Trophoblast cell (in vitro differentiated cells and primary cell): ENCODE measurements at places on chromosomes 1 and 21.
A peak's percentile ranks its signal among the peaks of the same experiment; 100 is the strongest.

- DNase-seq: peak; percentile 85
Observed at GRCh38 chr1:229339520-229339919, 3.3 kb downstream of the CCSAP start.

DNA sequence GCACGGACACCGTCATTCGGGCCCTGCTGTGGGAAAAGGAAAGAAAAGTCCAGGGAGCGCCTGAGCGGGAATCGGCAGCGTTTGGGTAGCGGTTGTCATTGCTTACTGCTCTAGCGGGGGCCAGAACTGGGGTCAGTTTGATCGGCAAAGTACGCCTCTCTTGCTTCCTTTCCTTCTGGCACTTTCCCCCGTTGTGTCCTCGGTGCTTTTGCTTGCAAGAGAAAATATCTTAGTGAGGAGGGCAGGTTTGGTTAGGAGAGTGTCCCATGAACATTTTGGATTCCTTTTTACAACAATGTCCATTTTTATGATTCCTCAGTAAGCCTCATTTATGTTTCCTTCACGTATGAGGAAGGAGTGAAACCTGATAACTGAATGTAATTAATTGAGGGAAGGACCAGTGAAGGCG, 670 bp downstream of the ST3GAL3 start:
- no peak for DNase-seq

- DNase-seq: no peak
Observed at GRCh38 chr1:213584272-213584671, 403.5 kb upstream of the PROX1 start.

DNA sequence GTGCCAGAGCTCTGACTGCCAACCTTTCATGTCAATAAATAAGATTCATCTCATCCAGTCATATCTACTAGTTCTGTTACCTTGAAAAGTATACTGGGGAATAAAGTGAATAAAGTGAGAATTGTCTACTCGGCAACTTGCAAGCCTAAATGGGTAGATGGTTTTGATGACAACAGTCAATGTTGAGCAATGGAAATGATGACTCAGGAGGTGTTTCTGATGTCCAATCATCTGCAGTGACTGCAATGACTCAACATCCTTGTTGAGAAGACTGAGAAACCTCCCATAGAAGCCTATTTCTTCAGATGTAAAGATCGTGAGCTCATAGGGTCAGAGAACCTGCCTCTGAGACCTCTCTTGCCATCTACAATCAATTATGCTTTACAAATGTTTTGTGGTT, 276.4 kb downstream of the SPATA17 start:
- peak; percentile 76 for DNase-seq

DNA sequence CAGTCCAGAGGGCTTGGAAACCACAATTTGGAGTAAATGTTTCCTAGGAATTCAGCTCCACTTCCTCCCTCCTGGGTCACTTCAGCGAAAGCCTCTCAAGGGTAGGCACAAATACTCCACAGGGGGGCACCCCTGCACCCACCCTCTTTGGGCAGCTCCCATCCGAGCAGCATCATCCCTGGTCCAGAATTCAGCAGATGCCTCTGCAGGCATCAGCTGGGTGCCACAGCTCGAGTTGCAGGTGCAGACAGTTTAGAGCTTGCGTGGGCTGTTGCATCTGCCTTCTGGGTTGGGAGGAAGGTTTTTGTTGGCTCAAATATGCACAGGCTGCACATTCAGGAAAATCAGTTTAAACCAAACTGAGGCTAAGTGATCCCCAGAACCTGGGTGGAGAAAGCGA, 25.0 kb downstream of the KANK4 start:
- peak; percentile 44 for DNase-seq

GRCh38 chr1:111515291-111516004, 12.0 kb upstream of the ADORA3 start:
- DNase-seq: no peak

DNA sequence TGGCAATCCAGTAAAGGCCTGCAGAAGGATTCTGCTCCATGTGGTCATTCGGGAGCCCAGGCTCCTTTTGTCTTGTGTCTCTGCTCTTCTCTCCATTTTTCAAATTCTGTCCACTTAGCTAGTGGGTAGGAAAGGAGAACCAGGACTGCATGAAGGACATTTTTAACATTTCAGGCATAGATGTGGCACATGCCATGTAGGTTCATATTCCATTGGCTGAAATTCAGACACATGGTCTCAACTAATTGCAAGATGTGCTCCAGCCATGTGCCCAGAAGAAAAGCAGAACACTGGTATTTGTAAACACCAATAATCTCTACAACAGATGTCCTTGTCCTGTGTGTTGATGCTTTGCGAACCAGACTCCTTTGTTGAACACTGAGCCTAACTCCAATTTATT, 85.2 kb upstream of the WLS start:
- DNase-seq: no peak

- peak; percentile 41 for DNase-seq
Observed at GRCh38 chr1:172699111-172699510, 40.2 kb downstream of the FASLG start.

DNA sequence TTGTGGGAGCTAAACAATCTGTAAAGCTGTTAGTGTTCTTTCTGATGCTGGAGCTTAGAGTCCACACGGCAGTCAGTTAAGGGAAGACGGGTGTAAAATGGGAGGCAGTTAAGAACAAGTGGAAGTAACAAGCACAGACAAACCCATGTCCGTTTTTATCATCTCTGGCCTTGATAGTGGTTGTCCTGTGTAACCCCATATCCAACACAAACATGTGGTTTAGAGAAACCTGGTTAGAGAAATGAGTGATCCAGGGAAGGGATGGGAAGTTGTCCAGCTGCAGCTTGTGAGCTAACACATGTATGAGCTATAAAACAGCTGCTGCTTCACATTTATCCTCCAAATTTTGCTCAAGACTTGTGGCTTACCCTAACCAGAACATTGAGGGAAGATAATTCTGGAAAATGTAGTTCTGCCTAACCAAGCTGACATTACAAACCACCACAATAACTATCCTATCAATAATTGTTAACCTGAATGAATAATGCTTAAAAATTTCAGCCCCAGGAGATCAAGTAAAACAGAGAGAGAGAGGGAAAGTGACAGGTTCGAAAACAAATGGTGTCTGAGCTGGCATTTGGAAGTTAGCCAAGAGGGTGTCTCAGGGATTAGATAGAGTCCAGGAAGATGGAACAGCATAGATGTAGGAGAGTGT, 10.6 kb upstream of the C1orf162 start:
- DNase-seq: no peak

GRCh38 chr1:172275478-172275877, 145.0 kb upstream of the C1orf105 start:
- DNase-seq: no peak

GRCh38 chr1:239870194-239870593, 221.5 kb upstream of the FMN2 start:
- DNase-seq: no peak

DNA sequence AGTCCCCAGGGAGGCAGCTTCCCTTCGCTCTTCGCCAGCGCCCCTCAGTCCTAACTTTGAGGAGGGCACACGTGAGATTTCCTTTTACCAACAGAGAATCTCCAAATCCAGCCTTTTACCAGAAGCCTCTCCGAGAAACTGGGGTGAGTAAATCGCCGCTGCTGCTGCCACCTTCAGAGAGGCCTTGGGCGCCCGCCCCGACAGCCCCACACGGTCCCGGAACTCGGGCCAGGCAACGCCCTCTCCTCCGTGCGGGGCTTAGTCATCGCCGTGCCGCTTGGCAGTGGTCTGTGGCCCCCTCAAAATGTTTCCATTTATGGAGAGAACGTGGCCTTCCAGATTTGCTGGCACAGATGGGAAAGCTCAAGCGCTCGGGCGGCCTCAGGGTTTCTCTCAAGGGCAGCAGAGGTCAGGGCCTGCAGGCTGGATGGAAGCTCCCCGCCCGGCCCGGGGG, 41.4 kb upstream of the COL6A2 start:
- no peak for DNase-seq

DNA sequence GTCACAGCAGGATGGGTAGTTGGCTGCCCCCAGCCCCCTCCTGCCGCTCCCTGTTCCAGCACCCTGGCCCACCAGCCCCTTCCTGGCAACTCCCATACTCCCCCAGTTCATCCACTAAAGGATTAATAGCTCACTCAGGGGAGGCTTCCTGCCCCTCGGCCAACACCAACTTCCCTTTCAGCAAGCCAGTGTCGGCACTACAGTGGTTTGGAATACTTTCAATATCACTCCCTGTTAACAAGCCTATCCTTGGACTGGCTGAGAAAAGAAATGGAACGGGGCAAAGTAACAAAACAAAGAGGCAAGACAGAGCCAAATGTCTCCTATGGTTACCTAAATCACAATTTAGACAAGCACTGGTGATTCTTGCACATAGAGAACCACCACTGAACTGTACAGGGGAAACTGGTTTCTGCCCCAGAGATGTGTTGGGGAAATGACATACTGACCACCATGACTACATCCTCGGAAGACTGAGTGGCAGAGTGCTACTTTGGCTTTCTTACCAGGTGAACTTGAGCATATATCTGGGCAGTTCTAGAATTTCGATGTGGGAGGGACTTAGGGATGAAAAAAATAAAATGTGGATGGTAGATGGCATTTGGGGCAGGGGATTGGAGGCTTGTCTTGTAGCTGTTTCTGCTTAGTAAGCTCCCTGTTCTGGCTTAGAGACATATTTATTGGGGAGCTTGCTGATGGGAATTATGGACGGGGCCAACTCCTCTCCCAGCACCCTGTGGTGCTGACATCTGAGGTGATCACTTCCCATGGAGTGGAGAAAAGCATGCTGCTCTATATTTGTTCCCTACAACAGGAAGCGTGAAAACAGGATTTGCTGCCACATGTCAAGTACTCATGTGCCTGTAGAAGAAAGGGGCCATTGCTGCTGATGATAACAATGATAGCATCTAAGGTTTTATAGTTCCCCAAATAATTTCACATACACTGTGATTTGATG, 7.1 kb upstream of the CAPN2 start:
- DNase-seq: no peak

DNA sequence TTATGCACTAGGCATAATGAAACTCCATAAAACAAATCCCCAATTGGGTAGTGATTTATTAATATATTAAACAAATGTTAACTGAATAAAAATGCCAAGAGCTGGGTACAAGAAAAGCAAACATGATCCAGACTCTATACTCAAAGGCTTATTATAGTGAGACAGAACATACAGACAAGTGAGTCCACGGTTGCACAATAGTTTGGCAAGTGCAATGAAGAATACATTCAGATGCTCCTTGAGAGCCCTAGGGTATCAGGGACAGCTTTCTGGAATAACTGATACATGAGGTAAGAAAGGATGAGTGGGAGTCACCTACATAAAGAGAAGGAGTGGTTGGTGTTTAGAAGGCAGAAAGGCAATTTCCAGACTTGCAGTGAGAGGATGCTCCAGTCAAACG, 85.1 kb downstream of the VAV3 start:
- DNase-seq: no peak

- no peak for DNase-seq
Observed at GRCh38 chr1:79682478-79682877, 675.9 kb upstream of the ADGRL4 start.

DNA sequence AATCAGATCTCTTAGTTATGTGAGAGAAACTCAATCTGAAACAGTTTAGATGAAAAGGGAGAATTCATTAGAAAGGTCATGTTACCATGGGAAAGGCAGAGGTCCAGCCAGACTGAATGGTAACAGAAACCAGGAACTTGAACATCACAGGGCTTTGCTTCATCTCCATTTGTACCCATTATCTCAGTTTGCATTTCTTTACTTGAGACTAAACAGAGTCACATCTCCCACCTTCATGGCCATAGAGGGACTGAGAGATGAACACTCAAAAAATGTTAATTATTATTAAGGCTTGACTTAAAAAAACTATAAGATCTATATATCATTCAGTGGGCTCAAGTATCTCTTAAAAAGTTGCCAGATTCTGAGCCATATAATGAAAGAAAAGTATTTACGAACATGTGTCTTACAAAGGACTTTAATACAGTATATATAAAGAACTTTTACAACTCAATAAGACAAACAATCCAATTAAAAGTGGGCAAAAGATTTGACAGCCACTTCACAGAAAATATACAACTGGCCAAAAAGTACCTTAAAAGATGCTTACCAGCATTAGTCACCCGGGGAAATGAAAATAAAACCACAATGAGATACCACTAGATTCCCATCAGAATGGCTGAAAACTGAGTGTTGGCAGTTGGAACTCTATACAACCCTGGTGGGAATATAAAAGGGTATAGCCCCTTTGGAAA, 13.2 kb downstream of the KYAT3 start:
- DNase-seq: no peak
